ENCODE measurements at places on chromosomes 3 and 15. TPM values are rescaled to one million over a fixed set of nuclear protein-coding genes. Genes with fewer than 3 reads are reported as not detected.

- no peaks in the 10 kb centered on the region for H3K27me3 ChIP-seq
- no peak overlapping the region for H3K4me3 ChIP-seq
- H3K36me3 ChIP-seq: no peaks in the 10 kb centered on the region
- H3K27ac ChIP-seq: no peak overlapping the region
Measured at GRCh38 chr3:68436619-68437401, 495.5 kb downstream of the TAFA4 start.

DNA sequence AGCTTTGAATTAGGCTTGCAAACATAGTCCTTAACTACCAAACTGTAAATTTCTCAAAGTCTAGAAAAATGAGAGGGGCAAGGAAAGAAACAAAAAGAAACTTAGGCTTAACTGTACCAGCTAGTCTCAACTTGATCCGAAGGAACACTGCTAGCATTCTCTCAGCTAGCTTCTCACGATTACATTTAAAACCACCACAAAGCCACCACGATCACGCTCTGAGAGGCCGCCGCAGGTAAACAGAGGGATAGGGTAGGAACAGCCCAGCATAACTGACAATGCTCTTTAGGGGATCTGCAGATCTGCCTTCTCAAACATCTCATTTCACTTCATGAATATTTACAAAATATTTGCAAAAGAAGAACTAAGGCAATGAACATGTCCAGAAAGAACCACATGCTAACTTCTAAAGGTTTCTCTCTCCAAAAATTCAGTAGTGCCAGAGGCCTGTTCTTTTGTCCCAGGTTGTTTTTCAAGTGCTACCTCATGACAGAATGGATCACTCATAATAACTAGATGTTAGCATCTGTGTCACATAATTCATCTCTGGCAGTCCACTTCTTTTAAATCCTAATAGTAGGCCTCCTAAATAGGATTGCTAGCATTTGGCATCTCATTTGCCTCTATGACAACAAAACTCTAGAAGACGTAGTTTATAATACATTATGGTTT lies 18.9 kb downstream of the VGLL4 start:
- peaks cover 48% of the 10 kb centered on the region for H3K4me1 ChIP-seq
- no peaks in the 10 kb centered on the region for H3K27me3 ChIP-seq
- no peak for DNase-seq
- peaks cover 2% of the 10 kb centered on the region for H3K36me3 ChIP-seq
- no peak overlapping the region for H3K27ac ChIP-seq
- no peak overlapping the region for H3K4me3 ChIP-seq

DNA sequence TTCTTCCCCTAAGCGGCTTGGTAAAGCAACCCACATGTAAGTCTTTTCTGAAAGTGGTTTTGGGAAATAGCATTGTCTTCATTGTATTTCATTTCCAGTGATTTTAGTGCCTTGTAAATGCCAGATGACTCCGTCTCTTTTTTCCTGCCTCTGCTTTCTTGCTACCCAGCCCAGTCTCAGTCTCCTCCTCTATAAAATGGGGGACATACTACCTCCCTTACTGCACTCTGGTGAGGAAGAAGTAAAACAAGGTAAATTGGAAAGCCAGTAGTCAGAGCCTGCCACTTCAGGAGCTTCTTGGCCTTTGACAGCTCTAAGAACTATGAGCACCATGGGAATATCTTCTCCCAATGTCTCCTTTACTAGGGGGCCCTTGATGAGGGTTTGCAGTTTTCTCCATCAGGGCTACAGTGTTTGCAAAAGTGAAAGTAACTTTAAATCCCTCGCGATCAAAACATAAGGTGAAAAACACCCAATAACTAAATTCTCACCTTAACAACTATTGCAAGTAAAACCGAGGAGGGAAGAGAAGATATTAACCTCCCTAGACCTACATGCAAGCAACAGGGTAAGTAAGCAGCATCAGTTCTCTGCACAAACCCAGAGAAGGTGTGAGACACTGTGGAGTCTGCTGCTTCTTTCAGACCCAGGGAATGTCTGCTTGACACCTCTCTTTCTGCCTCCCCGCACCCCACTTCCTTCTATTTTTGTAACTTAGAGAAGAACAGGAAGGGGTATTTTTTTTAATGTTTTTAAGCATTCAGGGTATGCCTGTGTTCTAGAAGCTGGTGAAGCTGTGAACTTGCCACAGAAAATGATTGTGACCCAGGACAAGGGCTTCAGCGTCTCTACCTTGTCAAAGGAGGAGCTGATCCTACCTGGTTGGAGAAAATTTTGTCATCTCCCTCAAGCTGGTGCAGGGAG lies 159.1 kb upstream of the EOMES start:
- H3K27me3 ChIP-seq: no peaks in the 10 kb centered on the region
- H3K27ac ChIP-seq: peak overlapping the region; percentile 32
- peak overlapping the region; percentile 80 for H3K4me3 ChIP-seq
- H3K4me1 ChIP-seq: peaks cover 26% of the 10 kb centered on the region
- DNase-seq: no peak
- no peaks in the 10 kb centered on the region for H3K36me3 ChIP-seq

DNA sequence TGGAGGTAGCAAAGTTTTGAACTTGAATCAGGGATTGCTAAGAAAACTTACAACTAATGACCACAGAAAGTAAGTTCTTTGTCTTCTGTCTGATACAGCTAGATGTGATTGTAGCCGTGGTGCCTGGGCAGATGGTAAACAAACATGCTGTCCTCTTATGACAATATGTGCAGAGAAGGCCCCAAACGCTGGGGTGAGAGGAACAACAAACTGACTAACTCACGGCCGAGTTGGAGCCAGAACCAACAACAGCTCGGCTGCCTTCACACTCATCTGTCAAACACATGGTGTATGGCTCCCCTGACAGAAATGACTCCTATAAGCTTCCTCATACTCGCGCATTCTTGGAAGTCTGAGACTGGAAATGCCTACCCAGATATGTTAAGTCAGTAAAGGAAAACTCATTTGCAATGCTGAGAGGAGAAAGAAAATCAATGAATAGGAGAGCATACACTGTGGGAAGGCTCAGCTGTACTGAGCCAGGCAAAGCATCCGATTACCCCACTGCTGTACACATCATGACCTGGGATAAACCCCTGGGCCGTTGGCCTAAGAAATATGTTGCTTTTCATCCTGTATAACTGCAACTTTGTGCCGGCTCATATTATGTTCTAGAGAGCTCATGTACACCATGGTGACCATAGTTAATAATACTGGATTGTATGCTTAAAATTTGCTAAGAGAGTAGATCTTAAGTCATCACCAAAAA lies 5.7 kb downstream of the THBS1 start:
- no peak for DNase-seq
- H3K4me1 ChIP-seq: peaks cover 1% of the 10 kb centered on the region
- peaks cover 17% of the 10 kb centered on the region for H3K27me3 ChIP-seq
- H3K27ac ChIP-seq: no peak overlapping the region
- H3K36me3 ChIP-seq: no peaks in the 10 kb centered on the region

DNA sequence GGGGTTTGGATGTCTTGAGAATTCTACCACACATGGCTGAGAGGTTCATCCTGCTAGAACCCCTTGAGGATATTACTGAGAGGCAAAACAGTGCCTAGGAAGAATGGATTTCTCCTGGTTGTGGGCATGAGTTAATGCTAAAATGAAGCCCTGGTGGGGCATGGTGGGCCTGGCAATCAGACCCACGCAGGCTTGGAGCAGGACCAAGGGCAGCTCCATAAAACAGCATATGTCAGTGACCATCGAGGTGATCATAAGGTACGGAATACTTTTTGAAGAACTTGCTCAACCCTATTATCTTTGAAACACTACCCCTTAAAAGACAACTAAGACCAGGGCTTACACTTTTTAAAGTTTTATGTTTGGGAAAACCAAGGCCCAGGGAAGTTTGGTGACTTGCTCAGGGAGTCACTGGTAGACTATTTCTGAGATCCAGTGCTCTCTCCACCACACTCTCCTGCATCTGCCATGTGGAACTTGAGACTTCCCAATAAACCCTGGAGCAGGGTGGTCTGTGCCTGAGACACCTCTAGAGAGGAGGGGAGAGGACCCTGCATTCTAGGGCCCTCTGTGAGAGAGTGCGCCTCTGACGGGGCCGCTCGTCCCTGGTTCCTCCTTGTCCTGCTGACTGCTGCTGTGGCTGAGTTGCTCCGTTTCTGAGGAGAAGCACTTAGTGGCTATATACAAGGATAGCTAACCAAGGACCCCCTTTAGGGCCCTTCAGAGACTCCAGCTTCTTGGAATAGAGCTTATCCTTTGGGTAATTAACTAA lies 28.0 kb upstream of the TIMP4 start:
- peaks cover 17% of the 10 kb centered on the region for H3K4me1 ChIP-seq
- H3K27ac ChIP-seq: no peak overlapping the region
- no peaks in the 10 kb centered on the region for H3K27me3 ChIP-seq
- no peaks in the 10 kb centered on the region for H3K36me3 ChIP-seq

- H3K27ac ChIP-seq: peak within 1 kb of the TSS; percentile 2
- no peak for DNase-seq
- no peak within 1 kb of the TSS for H3K4me3 ChIP-seq
- peaks cover 4% of the 10 kb centered on the region for H3K27me3 ChIP-seq
- H3K36me3 ChIP-seq: no peaks in the 10 kb centered on the region
Measured at GRCh38 chr3:39192490-39193092, at the start of gene XIRP1. XIRP1 (minus strand) TSS chr3:39192595; CDS start chr3:39189445, 3,150 bp downstream.

GRCh38 chr3:120460862-120461261 lies 10.1 kb upstream of the FSTL1 start:
- DNase-seq: no peak
- no peaks in the 10 kb centered on the region for H3K36me3 ChIP-seq
- no peak overlapping the region for H3K4me3 ChIP-seq

- H3K27ac ChIP-seq: no peak overlapping the region
- no peaks in the 10 kb centered on the region for H3K27me3 ChIP-seq
- no peak for DNase-seq
- peaks cover 6% of the 10 kb centered on the region for H3K36me3 ChIP-seq
Measured at GRCh38 chr3:107679921-107680320, 157.2 kb downstream of the BBX start.

DNA sequence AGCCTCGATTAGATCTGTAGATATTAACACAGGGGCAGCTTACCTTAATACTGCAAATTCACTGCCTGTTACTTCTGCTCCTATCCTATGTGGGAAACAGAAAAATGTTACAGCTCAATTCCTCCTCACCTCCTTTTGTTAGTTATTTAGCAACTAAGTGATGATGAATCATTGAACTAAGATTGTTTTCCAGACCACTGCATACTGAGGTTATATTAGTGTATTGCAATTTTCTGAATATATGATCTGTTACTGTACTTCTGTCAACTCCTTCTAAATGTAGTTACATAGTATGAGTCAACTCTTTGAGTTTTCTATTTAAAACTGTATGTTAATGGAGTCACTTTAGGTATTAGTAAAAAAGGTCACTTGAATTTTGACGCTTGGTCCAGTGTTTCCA lies 331.5 kb upstream of the SLCO3A1 start:
- H3K4me3 ChIP-seq: no peak overlapping the region
- no peak for DNase-seq
- H3K36me3 ChIP-seq: no peaks in the 10 kb centered on the region
- peaks cover 10% of the 10 kb centered on the region for H3K27me3 ChIP-seq
- no peak overlapping the region for H3K27ac ChIP-seq

- H3K4me1 ChIP-seq: peaks cover 48% of the 10 kb centered on the region
- H3K36me3 ChIP-seq: no peaks in the 10 kb centered on the region
- no peak overlapping the region for H3K27ac ChIP-seq
- no peaks in the 10 kb centered on the region for H3K27me3 ChIP-seq
Measured at GRCh38 chr15:67039384-67040075, 25.9 kb upstream of the SMAD3 start.

DNA sequence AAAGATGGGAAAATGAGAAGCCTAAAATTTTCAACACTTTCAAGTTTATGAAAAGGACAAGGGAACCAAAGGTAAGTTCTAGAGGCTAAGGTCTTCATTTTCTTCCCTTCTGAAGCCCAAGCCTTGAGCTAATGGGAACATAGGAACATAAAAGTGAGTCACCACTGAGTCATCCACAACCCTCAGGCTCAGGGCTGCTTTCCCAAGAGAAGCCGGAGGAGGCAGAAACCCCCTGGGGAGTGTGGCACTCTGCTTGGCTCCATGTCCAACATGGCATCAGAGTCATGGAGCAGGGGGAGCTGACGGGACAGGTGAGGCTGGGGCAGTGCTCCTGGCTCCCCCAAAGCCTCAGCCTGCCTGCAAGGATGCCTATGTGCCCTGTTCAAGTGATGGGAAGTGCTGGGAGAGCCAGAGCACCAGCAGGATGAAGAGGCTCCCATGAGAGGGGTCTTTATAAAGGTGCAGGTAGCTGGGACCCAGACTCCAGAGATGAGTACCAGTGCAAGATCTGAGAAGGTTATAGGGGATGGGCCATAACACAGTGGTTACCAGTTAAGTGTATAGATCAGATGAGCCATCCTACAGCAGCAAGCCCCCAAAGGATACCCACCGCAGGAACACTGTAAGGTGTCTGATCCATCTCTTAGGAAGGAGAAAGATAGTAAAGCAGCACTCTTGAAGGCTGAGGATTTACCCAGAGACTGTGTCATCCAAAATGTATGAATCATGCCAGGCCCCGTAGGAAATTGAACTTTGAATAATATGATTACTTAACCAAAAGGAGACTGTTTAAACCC lies 31.8 kb upstream of the RYR3 start:
- no peaks in the 10 kb centered on the region for H3K36me3 ChIP-seq
- peaks cover 10% of the 10 kb centered on the region for H3K27me3 ChIP-seq
- no peak overlapping the region for H3K27ac ChIP-seq
- H3K4me1 ChIP-seq: no peaks in the 10 kb centered on the region
- H3K4me3 ChIP-seq: no peak overlapping the region
- DNase-seq: no peak

DNA sequence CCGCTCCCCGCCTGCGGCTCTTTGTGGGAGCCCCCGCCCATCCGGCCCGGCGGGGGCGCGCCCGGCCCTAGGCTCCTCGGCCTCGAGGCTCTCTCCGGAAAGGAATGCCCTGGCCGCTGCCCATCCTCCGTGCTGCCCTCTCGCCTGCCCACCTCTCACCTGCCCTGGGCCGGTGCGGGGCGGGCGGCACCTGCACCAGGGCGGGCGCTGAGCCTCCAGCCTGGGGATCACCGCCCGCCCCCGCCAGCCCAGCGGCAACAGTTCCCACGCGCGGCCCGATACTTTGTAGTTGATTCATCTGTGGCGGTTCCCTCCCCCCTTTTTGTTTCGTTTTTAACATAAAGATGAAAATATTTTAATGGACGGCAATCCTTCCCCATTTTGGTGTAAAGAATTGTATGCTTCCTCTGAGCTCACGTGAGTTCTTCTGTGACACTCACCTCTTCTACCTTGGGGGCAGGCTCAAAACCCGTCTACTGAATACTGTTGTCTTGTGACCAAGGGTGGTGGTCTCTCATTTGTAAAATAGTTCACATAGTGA lies 1.9 kb downstream of the KLF13 start:
- no peaks in the 10 kb centered on the region for H3K27me3 ChIP-seq
- H3K27ac ChIP-seq: peak overlapping the region; percentile 94
- peaks cover 69% of the 10 kb centered on the region for H3K4me1 ChIP-seq
- peak; percentile 62 for DNase-seq
- peak overlapping the region; percentile 88 for H3K4me3 ChIP-seq

GRCh38 chr3:55631766-55632331 lies 144.7 kb upstream of the WNT5A start:
- DNase-seq: no peak
- H3K4me3 ChIP-seq: no peak overlapping the region
- H3K36me3 ChIP-seq: no peaks in the 10 kb centered on the region
- H3K27me3 ChIP-seq: no peaks in the 10 kb centered on the region
- no peak overlapping the region for H3K27ac ChIP-seq

GRCh38 chr3:114709102-114709501 lies 415.3 kb downstream of the TIGIT start:
- no peak overlapping the region for H3K27ac ChIP-seq
- H3K36me3 ChIP-seq: peaks cover 4% of the 10 kb centered on the region
- DNase-seq: no peak
- no peaks in the 10 kb centered on the region for H3K27me3 ChIP-seq

The TEX9 gene
- total RNA-seq: 31.3 TPM

The PIGB gene
- 29.8 TPM for total RNA-seq

The RETNLB gene
- total RNA-seq: not detected

The MRPL3 gene
- total RNA-seq: 79.9 TPM

The ALCAM gene
- total RNA-seq: 28.5 TPM
